ENCODE measurements at places on chromosomes 3 and 15. TPM values are rescaled to one million over a fixed set of nuclear protein-coding genes. Genes with fewer than 3 reads are reported as not detected.

Gene SELENOK
- 20.6 TPM for total RNA-seq

Gene ZNF620
- total RNA-seq, result 1.6 TPM

Gene GRIP2
- 0.52 TPM for total RNA-seq

Gene ILDR1
- not detected for total RNA-seq

Gene FBXO40
- total RNA-seq, result not detected

Gene ZMYND10
- total RNA-seq, result 1.5 TPM

Gene KBTBD8
- 0.48 TPM for total RNA-seq

Gene IGSF11
- total RNA-seq, result 4.4 TPM
